ENCODE measurements at places on chromosomes 13 and 19.

GRCh38 chr19:16594131-16594586, 21.9 kb upstream of the SLC35E1 start:
- no peak for DNase-seq

GRCh38 chr19:35562336-35562735, 1.1 kb downstream of the ATP4A start:
- DNase-seq = no peak

DNA sequence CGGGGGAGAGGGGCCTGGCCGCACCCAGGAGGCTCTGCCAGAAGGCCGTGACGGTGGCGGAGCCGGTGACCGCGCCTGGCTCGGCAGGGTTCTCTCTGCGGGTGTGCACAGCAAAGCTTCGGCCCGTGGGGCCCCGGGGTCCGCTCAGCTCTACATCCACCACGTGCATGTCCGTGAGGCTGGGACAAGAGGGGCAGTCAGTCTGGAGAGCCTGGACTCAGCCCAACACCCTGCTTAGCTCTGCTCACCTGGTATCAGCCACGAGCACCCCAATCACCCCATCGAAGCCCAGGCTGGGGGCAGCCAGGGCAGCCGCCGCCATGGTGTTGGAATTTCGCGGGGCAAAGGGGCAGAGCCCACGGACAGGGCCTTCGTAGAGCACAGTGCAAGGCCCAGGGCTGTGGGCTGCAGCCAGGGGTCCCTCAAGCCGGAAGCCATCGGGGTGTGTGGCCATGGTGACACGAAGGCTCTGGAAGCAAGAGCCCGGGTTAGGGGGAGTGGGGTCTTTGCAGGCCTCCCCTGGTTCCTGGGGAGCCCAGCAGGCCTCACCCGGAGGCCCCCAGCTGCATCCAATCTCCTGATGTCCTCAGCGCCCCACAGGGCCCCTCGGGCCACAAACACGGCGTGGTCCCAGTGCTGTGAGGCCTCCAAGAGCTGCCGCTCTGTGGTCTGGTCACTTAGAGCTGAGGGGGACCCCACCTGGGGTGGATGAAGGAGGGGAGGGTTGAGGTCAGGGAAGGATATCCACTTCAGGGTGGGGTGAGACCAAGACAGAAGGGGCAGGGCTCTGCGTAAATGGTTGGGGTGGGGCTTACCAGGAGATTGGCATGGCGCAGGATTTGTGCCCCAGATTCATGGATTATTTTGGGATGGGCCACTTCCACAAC, 1.4 kb downstream of the ASPDH start:
- DNase-seq = no peak

DNA sequence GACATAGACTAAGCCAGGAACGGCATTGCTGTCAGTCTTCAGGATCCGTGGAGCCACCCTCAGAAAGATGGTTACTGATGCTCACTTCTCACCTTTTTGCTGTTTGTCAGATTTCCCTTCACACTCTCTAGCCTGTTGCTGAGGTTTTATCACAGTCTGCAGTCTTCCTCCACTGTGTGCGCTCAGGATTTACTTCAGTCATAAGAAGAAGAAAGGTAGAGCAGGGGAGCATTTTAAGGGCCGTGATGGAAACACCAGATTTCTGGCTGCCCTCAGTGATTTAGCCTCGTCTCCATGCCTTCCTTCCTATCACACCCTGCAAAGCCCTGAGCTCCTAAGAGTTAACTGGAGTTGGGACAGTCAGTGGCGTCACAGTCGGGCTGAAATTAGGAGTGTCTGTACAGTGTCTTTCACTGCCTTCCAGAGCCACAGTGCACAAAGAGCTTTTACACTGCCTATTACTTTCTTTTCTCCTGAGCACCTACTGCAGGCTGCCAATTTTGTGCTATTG, 60.0 kb upstream of the GPR183 start:
- DNase-seq = no peak

DNA sequence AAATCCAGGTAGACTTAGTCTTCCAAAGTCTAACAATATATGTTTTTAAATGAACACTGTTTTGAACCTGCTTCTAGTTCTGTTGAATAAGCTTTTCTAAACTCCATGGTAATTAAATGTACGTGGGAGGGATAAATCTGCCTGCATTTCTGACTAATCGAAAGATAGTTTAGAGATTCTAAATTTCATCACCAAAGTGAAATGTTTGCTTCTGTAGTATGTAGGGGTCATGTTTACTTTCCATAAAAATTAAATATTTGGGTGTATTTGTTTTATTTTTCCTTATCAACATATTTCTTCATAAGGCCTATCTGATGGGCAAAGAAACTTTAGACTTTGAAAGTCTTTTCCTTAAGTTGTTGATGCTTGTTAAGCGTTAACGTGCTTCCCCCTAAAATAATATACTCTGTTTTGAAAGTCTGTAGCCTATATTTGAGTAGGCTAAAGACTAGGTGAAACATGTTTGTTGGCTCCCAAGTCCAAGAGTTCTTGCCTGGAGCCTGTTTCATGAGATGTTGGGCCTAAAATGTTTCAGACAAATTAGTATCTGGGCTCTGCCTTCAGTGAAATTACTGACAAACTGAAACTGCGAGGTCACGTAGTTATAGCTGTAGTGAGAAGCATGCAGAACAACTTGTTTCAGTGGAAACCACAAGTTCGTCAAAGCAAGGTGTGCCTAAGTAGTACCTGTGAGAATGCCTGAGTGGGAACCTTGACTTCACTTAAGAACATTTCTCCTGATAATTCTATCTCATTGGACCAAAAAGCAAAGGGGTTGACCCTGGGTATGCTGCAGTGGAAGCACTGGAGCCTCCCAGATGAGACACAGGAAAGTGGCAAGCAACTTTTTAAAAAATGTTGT, 126.2 kb downstream of the LMO7 start:
- peak; percentile 93 for DNase-seq

GRCh38 chr13:90485436-90485835, 862.1 kb upstream of the MIR17HG start:
- DNase-seq = peak; percentile 22

- no peak for DNase-seq
These were observed 22.5 kb downstream of the IQCN start for GRCh38 chr19:18251587-18252369.

DNA sequence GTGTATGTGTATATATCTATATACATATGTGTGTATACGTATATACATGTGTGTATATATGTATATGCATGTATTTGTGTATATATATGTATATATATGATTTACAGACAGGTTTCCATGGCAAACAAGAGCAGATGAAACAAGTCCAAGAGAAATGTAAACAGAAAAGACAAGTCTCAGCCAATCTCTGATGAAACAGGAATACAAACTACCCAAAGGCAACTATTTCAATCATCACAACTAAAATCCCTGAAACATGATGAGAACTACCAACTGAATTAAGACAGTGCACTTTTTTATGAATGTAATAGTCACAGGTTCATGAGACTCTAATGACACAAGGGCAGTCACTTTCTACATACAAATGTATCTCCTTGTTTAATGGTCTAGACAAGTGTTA, 140.2 kb downstream of the TNFRSF19 start:
- no peak for DNase-seq

- peak; percentile 91 for DNase-seq
These were observed 582 bp upstream of the PTPRH start for GRCh38 chr19:55209693-55210472.

- DNase-seq = no peak
These were observed 20.9 kb downstream of the KLHL26 start for GRCh38 chr19:18657590-18658365.

GRCh38 chr13:23871616-23872220, 17.5 kb downstream of the MIPEP start:
- no peak for DNase-seq

- DNase-seq = no peak
These were observed 2.6 kb upstream of the MYPOP start for GRCh38 chr19:45905011-45905410.

DNA sequence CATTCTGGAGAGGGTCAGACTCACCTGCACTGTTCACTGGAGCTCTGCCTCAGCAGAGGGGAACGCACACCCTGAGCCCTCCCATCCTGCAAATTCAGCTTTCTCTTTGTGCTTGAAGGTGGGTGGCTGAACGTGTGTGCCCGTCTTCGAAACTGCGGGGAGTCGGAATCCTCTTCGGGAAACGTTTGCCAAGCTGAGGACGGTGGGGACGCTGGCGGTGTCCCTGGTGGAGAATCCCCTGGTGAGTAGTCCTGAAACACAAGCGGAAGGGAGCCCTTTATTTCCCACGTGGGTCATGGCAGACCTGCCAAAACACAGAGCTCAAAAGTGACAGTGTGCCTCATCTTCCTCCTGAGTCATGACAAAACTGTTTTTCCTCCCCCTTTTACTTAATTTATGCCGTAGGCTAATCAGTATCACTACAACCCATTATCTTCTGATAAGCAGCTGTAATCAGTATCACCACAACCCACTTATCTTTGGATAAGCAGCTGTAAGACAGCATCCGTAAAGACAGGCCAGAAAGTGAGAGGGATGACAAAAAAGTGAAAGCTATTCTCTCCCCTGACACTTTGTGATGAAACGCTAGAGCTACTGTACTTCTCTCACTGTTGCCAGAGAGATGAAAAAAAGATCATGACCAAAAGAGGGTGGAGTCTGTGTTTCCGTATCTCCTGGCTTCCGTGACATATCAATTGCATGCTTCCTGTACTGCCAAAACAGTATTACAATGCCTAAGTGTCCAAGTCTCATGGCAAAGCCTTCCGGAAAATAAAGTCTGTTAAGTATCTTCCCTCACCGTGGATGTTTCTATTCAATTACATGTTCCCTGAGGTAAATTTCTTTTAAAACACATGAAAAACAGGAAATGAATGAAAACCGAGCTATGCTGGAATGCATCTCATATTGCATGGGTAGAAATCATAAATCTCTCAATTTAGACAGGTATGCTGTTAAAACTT, 155.5 kb downstream of the TBC1D4 start:
- no peak for DNase-seq

DNA sequence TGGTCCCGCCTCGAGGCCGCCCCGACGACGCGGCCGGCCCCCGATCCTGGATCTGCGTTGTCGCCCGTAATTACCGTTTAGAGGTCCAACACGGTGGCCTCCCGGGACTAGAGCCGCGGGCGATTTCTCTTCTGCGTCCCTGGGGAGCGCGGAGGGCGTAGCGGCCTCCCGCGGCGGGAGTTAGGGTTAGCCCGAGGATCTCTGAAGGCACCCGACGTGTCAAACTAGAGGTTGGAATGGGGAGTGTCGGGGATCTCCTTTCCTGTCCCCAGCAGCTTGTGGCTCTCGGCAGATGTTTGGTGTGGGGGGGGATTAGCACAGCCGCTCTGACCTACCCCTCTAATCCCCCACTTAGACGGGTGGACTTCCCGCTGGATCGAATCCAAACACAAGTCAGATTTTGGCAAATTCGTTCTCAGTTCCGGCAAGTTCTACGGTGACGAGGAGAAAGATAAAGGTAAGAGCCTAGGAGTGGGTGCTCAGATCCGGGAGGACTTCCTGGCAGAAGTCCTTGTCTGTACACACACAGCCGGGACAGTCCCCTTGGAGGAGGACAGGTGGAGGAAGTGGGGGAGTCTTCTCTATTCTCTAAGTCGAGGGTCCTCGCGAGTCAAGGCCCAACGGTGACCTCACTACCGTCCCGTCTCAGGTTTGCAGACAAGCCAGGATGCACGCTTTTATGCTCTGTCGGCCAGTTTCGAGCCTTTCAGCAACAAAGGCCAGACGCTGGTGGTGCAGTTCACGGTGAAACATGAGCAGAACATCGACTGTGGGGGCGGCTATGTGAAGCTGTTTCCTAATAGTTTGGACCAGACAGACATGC, 581 bp downstream of the CALR start:
- no peak for DNase-seq

Data from epithelial cell of prostate (primary cell).